ENCODE measurements at places on chromosomes 6 and 20.

DNA sequence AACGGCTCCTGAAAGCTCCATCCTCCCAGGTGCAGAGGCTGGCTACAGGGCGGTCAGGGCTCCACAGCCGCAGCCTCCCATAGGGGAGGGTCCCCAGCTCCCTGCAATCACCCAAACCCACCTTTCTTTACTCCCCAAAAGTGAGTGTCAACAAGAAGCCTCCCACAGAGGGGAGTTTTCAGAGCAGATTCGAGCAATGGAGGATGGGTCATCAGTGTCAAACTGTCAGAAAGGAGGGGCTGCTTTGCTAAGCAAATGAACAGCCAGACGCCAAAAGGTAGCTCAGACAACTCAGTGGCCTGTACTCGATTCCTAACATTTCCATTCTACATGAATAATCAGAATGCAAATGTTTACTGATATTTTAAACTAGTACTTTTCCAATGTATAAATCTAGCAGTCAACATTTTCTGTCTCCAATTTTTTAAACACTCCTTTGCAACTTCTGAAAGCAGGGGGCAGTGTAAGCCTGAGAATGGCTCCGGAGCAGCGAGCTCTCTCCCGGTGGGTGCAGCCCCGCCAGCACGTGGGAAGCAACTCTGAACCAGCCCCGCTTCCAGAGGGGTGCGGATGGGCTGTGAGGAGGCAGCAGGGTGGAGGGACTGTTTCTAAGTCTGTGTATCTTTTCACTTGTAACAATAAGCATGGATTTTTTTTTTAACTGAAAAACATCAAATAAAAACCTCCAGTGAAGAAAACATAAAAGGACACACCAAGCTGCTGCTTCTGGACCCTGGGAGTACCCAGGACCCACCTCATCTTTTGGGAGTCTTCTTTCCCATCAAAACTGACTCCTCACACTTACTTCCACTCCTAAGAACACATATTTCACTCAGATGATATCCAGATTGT lies 54.9 kb downstream of the TAF4 start:
- peak; percentile 39 for DNase-seq

DNA sequence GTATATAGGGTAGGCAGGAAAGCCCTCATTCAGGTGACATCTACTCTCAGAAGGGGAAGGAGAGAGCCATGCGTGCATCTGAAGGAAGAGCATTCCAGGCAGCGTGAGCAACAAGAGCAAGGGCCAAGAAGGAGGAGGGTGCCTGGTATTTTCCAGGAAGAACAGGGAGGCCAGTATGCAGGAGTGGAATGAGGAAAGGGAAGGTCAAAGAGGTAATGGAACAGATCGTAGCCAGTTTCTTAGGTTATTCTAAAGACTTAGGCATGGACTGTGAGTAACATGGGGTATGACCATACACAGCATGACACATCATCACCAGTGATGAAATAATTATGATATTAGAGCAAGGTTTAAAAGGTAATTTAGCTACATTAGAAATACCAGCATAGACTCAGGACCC lies 24.1 kb downstream of the ALDH8A1 start:
- DNase-seq, result no peak

GRCh38 chr6:54264581-54265272 lies 43.5 kb upstream of the TINAG start:
- no peak for DNase-seq

DNA sequence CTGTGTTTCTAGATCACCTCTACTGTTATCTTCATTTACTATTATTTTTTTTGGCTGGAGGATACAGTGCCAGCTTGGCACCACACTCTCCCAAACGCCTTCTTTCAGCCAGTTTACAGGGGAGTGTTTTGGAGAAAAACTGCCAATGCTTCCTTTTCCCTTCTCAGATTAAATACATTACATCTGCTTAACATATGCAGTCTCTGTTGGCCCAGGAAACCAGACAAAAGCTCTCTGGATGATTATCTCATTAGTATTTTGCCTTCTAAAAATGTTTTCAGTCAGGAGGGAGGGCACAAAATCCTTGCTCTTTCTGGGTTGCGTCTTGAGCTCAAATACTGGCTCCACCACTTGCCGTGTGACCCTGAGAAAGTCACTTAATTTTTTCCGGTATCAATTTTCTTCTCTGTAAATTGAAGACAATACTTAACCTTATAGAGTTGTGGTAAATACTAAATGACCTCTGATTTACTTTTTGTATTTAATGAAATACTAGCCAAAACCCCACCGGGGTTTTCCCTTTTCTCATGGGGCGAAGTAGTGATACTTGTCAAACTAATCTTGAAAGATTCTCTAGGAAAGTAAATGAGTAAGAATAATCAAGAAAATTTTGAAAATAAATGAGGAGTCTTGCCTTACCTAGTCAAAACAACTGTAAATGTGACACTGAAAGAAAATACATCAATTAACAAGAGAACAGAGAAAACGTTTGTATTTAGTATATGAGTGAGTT lies 146.2 kb downstream of the MMS22L start:
- DNase-seq, result no peak

DNA sequence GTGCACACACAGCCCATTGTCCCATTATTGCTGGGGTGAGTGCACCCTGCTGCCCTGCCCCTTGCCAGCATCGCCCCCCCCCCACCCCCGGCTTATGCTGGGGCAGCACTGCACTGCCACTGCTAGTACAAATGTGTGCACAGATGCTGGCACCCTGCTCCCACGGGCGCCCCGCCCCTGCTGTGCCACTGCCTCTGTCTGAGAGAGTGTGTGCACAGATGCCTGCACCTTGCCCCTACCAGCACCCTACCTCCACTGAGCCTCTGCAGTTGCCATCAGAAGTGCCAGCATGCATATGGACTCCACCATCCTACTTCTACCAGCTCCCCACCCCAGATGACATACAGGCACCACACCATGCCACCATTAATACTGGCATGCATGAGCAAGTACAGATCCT lies 454.6 kb upstream of the KHDRBS2 start:
- no peak for DNase-seq

GRCh38 chr20:63553251-63553932 lies 567 bp upstream of the FNDC11 start:
- peak; percentile 68 for DNase-seq

DNA sequence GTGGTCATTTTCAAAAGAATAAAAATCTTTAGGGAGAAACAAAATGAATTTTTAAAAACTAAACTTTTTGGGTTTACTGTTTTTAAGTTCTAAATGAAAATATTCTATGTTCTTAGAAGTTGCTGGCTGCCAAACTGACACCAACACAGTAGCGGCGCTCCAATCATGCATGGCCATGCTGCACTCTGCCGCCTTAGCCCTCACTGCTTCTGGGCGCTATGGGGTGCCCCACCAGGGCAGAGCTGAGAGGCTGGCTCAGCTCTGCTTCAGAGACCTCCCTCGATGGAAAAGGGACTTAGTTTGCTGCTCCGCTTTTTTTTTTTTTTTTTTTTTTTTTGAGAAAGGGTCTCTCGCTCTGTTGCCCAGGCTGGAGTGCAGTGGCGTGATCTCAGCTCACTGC lies 20.9 kb downstream of the EZR start:
- no peak for DNase-seq

GRCh38 chr20:12318043-12318442 lies 400.4 kb downstream of the BTBD3 start:
- DNase-seq, result no peak

DNA sequence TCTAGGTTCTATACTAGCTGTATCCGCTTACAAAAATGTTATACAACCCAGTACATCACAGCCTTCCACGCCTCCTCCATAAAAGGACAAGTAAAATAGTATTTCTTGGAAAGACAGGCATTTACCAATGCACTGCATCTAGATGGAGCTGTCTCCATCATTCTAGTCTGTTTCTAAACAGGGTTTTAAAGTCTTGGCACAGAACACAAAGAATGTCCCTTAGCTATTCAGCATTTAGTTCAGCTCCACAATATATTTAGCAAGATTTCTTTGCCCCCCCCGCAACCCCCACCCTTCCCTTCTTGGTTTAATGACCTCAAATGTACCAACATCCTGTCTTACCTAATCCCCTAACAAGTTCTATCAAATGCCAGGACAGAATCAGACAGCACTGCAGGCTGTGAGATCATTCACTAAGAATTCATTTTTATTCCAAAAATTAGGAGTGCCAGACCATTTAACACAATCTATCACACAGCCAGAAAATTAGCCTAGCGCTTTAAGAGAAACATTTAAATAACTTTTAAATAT lies 198.6 kb downstream of the BACH2 start:
- DNase-seq, result peak; percentile 57

DNA sequence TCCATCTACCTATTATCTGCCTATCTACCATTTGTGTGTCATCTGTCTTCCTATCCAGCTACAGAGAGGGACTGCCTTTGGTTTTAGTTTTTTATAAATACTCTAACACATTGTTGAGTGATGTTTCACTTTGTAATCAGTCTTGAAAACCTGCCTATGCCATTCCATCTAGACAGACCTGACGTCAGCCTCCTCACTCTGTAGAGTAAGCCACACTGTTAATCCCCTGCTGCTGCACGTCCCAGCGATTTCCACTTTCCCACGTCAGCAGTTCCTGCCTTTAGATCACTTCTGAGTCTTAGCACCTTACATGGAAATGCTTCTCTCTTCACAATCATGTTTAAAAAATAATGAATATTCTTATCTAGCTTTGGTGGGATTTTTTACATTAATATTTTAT lies 54.8 kb downstream of the PLG start:
- no peak for DNase-seq

DNA sequence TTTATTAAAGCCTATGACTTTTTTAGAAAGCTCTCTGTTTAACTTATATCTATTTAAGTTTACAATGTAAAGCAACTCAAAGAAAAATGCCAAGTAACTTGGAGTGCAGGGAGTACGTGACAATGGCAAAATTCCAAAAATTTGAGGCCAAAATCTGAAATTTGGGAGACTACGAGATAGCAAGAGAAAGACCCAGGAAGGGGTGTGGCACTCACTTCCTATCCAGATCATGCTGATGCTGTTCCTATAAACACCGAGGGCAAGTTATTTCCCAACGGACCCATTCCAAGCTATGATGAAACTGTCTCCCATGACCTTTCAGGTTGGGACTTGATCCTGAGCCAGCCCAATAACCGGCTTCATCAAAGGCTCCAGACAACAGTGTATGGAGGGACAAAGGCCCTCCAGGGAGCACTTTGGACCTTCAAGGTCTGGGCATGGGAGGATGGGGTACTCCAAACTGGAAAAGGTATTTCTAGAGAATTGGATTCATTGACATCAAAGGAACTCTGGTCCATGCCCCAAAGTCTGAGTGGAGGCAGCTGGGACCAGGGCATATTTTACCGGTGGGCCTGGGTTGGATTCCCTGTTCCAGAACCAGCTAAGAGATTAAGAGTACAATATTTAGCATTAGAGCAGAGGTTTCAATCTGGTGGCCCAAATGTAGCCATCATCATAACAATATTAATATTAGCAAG lies 15.7 kb upstream of the SLC13A3 start:
- no peak for DNase-seq

DNA sequence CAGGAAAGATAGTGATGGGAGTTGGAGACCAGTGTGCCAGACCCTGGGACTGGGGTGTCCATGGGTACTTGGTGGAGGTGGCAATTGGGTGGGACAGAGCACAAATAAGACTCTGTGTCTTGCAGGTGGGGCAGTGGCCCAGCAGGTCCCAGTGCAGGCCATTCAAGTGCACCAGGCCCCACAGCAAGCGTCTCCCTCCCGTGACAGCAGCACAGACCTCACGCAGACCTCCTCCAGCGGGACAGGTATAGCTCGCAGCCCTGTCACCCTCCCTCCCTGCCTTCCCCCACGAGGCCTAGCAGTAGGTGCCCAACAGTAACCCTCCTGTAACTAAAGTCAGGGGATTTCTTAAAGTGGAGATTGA lies 5.3 kb downstream of the SRF start:
- DNase-seq, result no peak

DNA sequence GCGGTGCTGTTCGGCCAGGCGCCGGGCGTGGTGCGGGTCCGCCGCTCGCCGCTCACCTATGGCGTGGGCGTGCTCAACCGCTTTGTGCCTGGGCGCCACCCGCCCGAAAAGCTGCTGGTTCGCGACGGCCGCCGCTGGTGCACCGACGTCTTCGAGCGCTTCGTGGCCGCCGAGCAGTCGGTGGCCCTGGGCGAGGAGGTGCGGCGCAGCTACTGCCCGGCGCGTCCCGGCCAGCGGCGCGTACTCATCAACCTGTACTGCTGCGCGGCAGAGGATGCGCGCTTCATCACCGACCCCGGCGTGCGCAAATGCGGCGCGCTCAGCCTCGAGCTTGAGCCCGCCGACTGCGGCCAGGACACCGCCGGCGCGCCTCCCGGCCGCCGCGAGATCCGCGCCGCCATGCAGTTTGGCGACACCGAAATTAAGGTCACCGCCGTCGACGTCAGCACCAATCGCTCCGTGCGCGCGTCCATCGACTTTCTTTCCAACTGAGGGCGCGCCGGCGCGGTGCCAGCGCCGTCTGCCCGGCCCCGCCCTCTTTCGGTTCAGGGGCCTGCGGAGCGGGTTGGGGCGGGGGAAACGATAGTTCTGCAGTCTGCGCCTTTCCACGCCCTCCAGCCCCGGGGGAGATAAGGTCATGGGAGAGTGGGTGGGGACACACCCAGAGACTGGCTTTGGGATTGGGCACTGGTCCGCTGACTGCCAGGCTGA lies 15.7 kb downstream of the ADISSP start:
- no peak for DNase-seq

- DNase-seq, result no peak
Measured at GRCh38 chr20:18986895-18987580, 173.5 kb downstream of the SCP2D1 start.

DNA sequence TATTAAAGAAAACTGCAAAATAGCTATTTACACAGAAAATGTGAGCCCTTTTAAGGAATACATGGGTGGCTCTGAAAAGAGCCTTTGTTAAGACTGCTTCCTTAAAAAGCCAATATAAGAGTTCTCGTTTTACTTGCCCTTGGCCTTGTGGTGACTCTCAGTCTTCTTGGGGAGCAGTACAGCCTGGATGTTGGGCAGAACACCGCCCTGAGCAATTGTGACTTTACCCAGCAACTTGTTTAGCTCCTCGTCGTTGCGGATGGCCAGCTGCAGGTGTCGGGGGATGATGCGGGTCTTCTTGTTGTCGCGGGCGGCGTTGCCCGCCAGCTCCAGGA lies 111.5 kb downstream of the HFE start:
- DNase-seq, result no peak

- no peak for DNase-seq
Measured at GRCh38 chr6:89066940-89067646, 13.5 kb upstream of the PNRC1 start.

GRCh38 chr20:61974357-61974665 lies 91.4 kb downstream of the TAF4 start:
- no peak for DNase-seq

DNA sequence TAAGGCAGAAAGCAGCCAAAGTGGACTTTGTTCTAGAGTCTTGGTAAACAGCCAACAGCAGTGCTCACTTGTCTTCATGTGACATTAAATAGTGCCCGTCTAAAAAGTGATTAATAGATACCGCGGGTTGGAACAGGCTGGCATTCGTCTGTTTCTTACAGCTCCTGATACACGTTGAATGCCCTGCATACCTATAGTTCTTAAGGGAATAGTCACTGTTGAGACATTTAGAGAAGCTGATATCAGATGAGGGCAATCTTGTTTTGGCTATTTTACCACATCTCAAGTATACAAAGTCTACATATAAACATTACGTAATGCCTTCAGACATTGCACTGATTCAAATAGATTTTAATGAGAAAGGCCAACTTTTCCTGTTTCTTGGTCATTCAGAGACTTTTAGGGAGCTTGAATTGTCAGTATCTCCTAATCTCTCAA lies 374.9 kb upstream of the FLRT3 start:
- peak; percentile 52 for DNase-seq
